ENCODE measurements at places on chromosomes 1 and 21.
A peak's percentile ranks its signal among the peaks of the same experiment; 100 is the strongest.

DNA sequence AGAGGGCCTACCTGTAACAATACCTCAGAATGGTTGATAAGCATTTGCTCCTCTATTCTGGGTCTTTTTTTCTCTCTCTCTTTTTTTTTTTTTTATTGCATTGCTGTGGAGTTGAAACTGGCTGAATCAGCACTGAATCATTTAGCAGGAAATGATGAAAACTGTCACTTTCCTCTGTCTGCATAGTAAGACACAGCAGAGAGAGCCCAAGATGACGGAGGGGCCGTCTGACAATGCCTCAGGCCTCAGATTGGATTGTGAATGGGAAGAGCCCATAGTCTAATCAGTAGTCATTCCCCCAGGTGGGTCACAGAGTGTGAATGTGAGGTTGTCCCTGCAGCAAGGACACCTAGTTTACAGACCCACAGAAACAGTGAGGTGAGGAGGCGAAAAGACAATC is 193.2 kb upstream of the PLXNA2 start:
- peaks cover 9% of the 10 kb centered on the region for H3K4me1 ChIP-seq
- DNase-seq: no peak
- H3K27ac ChIP-seq: no peak overlapping the region
- H3K4me3 ChIP-seq: no peak overlapping the region
- no peaks in the 10 kb centered on the region for H3K36me3 ChIP-seq
- no peaks in the 10 kb centered on the region for H3K27me3 ChIP-seq

DNA sequence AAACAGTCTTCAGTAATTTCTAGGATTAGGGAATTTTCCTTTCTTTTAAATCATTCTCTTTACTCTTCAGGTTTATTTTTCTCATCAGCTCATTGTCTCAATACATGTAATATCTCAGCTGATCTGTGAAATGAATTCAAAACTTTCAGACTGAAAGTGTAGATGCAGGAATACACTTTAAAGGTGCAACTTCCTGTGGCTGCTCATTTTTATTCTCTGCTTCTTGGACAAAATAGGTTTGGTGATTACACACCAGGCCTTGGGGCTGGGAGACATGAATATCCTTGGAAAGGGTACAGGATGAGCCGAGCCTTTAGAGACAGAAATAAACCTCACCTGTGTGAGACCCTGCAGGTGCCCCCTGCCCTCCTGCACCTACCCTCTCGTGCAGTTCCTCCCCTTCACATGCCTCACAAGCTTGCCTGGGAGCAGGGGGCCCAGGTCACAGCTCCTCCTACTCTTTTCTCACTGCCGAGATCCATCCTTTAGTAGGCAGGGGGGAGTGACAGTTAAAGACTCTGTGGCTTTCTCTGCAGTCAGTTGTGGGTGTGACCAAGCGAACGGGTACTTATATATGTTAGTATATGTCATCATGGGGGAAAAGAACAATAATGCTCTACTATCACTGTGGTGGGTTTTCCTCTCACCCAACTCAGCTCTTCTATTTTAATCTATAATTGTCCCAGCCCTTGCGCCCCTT is 23.6 kb downstream of the XCL2 start:
- no peak overlapping the region for H3K27ac ChIP-seq
- peaks cover 9% of the 10 kb centered on the region for H3K4me1 ChIP-seq
- no peaks in the 10 kb centered on the region for H3K27me3 ChIP-seq
- H3K36me3 ChIP-seq: peaks cover 8% of the 10 kb centered on the region
- no peak overlapping the region for H3K4me3 ChIP-seq
- DNase-seq: no peak

DNA sequence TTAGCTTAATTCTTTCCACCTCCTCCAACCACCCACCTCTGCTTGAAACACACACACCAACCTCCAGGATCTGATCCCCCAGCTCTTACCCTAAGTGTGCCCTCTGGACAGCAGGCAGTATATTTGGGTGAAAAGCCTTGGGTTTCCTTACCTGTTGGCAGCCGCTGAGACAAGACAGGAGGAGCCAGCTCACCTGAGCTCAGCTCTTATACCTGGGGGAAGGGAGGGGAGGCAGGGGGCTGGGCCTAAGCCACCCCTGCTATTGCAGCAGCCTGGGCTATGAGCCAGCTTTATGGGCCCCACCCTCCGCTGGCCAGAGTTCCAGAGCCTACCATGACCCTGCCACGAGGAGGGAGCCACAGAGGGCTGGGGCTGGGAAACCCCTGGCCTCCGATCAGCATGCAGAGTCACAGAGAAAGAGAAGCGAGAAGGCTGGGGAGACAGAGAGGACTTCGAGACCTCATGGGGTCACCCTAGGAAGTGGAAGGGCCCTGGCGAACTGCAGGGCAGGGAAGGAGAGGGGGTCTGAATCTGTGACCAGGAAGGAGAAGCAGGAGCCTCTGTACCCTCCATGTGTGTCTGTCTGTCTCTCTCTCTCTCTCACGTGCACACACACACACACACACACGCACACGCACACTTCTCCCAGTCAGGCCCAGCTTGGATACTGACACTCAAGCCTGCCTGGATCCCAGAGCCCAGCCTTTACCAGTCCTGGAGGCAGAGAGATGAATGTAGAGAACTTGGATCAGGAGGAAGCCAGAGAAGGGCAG is at the start of gene S100A14:
TSS of gene S100A14 (minus strand) at position 182 of the 773 bp plus-strand sequence. CDS start 467 bp downstream, outside the sequence.
- H3K4me1 ChIP-seq: peaks cover 43% of the 10 kb centered on the region
- no peak within 1 kb of the TSS for H3K4me3 ChIP-seq
- no peaks in the 10 kb centered on the region for H3K27me3 ChIP-seq
- no peak for DNase-seq
- H3K36me3 ChIP-seq: peaks cover 18% of the 10 kb centered on the region
- peak within 1 kb of the TSS; percentile 58 for H3K27ac ChIP-seq

DNA sequence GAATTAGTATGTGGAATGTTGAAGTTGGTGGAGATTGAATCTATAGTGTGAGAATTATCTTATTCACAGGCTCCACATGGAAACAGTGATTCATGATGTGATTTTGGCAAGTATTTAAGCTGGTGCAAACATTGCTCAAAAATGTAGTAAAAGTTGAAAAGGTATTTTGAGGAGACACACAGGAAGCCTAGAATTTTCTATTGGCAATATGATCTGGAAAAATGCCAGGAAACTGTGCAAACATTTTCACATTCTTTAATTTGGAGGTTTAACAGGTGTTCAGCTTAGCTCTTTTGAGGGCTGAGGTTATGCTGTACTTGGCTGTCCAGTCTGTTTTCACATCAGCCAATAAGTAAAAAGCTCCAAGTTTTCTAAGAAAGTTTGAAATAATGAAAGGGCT is 327.3 kb downstream of the RWDD3 start:
- no peaks in the 10 kb centered on the region for H3K27me3 ChIP-seq
- H3K4me1 ChIP-seq: no peaks in the 10 kb centered on the region
- peaks cover 2% of the 10 kb centered on the region for H3K36me3 ChIP-seq

GRCh38 chr1:167648252-167648849 is 18.3 kb downstream of the RCSD1 start:
- DNase-seq: no peak
- no peaks in the 10 kb centered on the region for H3K36me3 ChIP-seq

GRCh38 chr1:156741481-156741983 is 644 bp upstream of the MRPL24 start:
- peak overlapping the region; percentile 100 for H3K27ac ChIP-seq
- H3K4me1 ChIP-seq: peaks cover 31% of the 10 kb centered on the region
- H3K4me3 ChIP-seq: peak overlapping the region; percentile 97
- H3K36me3 ChIP-seq: peaks cover 22% of the 10 kb centered on the region
